ENCODE measurements at places on chromosomes 1 and 21.

DNA sequence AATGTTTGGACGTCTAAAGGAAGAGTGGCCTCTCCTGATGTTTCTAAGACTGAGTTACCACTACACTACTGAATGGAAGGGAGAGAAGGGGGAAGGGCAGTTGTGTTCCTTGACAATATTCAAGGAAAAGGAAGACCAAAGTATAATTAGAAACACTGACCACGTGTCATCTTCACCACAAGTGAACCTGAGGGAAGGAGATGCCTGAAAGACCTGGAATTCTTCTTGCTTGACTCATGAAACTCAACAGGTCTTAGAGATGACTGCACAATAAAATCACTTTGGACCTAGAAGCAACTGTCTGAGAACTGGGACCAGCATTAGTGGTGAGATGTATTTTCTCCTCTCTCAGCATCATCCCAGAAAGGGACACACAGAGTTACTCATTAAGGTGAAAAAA, 56.7 kb downstream of the PTPN14 start:
- no peak for DNase-seq

DNA sequence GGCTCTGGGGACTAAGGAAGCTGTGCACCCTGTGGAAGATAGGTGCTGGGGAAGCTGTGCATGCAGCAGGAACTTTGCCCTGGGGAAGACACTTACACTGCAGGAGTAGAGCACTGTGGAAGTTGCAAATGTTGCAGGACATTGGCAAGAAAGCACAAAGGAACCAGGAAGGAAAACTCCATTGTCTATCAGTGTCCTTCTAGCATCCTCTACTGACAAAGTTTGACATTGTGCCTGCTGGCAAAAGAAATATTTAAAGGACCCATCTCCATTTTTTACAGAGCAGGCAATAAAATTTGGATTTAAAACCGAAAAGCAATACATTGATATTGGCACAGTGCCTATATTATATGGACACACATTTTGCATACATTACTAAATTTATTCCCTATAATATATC, 394.1 kb downstream of the PBX1 start:
- DNase-seq, result no peak

GRCh38 chr1:17239420-17239819, 9.5 kb upstream of the PADI3 start:
- DNase-seq, result no peak

- no peak for DNase-seq
Measured at GRCh38 chr1:30986755-30987154, 78.2 kb upstream of the SDC3 start.

DNA sequence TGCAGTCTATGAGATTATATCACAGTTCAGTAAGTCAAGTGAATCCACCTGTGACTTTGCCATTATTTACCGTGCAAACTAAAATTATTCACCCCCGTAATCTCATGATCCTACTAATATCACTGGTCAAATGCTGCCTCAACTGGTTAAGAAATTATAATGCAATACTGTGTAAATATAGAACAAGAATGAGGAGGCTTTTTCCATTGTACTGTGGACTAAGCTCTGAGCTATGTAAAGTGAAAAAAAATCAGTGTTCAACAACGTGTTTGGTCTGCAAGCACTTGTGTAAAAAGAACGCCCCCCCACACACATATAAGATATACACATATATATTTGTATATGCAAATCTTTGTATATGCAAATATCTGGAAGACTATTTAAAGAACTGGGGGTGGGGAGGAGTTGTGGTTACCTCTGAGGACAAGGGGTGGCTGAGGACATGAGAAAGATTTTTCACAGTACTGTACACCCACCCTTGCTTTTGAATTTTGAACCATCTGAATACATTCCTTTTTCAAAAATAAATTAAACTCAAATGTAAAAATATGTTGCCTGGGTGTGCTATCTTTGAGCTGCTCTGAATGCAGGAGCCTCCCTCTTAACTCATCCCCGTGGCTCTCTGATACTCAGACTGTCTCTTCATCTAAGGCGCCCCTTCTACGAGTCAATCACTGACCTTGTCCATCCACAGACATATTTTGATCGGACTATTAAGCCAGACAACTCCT, 57.0 kb downstream of the PTP4A2 start:
- no peak for DNase-seq
